ENCODE measurements at places on chromosomes 6 and 20.

DNA sequence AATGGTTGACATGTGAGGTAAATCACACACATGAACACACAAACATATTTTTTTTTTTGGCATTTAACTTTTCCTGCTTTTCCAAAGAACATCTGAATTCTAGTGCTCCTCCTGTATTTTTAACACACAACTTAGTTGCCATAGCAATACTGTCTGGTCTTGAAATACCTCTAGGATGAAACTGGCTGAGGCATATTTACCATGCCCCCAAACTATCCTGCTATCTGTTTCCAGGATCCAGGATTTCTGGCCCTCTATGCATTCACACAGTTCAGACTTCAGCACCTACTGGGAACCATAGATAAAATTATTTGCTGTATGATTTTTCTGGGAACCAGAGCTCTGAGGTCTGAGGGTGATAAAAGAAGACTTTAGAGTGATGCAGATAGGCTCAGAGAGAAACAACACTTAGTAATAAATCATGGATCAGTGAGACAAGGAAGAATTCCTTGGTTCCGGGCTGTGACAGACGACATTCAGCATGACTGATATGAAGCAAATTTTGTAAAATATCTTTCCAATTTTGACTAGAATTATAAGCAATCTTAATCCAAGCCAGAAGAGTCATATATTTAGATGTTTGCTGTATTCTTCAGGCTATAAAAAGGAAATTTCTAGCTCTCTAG is 359.7 kb downstream of the BTBD9 start:
- no peak for DNase-seq

DNA sequence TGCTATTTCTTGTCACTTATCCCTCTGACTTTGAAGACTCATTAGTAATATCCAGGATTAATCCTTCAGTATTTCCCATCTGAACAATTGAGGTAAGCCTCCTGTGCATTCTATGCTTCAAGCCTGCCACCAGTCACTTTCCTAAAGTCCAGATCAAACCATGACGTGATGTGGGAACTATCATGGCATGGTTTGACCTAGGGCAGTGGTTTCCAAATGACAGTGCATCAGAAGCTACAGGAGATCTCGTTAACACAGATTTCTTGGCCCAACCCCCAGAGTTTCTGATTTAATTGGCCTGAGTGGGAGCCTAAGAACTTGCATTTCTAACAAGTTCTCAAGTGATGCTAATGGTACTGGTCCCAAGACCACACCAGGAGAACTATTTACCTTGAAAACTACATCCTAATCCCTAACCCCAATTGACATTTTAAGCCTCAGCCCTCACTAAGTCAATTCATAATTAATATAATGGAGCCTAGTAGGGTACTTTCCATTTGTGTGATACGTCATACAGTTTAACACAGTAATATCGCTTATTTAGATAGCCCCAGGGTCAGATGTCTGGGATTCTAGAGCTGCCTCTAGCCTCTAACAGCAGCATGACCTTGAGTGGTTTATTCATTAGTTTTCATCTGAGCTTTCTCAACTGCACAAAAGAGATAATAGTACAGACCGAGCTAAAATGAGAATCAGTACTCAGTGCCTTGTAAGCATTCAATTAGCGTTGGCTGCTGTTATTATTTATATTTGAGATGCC is 907.6 kb downstream of the TFAP2A start:
- no peak for DNase-seq

GRCh38 chr6:138772596-138773176 is 883 bp upstream of the CCDC28A start:
- no peak for DNase-seq

DNA sequence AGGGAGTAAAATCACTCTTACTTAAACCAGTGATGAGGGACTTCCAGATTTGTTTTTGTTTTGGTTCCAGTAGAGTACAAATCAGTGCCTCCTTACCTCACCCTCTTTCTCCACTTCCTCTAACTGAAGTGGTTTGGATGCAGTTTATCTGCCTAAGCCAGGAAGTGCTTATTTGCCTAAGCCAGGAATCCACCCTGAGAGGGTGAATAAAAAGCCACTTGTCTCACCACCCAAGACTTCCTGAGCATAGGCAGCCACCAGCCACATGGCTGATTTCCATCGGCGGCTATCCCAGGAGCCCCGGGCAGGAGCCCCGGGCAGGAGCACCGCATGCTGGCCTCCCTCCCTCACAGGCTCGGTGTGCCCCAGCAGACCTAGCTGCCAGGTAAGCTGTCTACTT is 12.0 kb downstream of the LRP11 start:
- DNase-seq, result no peak

- DNase-seq, result no peak
Measured at GRCh38 chr6:140153703-140154102, 779.3 kb upstream of the CITED2 start.

DNA sequence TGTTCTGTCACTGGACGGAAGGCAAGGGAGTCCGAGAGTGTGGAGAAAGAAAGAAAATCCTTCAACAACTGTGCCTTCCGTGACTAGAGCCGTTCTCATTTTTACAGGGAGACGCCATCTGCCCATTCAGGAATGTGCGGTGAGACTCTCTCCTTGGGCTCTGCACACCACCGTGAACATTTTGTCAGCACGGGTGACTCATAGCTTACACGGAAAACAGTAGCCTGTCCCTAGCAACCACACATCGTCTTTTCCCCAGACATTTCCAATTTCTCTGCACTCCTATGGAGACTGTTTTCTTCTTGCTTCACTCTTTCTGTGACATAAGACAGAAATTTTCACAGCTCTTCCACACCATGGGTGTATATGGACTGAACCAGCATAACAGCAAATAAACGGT is 55.1 kb downstream of the TBXT start:
- DNase-seq, result no peak

GRCh38 chr20:36819659-36820058 is 46.1 kb upstream of the DSN1 start:
- no peak for DNase-seq

GRCh38 chr20:15565786-15566185 is 1007.5 kb downstream of the KIF16B start:
- DNase-seq, result no peak

- no peak for DNase-seq
Measured at GRCh38 chr6:166715065-166715464, 88.0 kb upstream of the RPS6KA2 start.

DNA sequence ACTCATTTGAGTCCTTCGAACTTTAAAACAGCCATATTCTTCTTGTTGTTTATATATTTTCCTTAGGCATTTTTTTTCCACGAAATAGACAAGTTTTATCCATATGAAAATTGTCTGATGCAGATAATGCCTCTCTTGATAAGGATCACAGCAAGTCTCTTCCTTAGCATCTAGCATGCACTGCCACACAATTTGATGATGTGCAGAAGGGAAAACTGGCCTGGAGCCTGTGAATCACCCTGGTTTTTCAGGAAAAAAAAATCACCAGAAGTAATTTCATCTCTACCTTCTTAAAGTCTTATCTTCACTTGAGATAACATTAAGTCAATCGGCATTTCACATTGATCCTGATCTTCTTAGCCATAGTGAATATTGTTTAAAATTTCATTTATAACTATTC is 199.8 kb downstream of the TENT5A start:
- DNase-seq, result no peak

GRCh38 chr6:92072387-92072786 is 1347.0 kb downstream of the EPHA7 start:
- no peak for DNase-seq

- DNase-seq, result no peak
Measured at GRCh38 chr6:4820704-4821276, 44.6 kb downstream of the CDYL start.

DNA sequence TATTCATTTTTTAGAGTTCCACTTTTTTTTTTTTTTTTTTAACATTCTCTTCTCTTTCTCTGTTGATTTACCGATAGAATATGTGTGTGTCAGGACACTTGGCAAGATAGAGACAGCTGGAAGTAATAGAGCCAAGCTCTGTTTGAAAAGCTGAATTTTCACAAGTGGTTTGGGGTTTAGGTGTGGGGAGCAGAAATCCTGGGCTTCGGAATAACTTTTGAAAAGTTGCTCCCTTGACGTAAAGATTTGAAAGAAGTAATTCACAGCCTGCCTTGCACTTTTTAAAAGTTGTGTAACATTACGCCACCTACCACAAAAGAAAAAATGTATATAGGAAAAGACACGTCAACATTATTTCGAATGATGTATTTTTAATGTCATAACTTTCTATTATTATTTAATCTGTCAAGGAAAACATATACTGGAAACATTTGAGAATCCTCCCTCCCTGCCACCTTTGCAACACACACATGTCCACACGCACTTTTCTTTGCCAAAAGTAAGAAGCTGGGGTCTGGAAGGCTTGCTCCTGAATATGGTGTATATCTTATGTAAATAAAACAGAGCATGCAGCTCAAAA is 917.9 kb downstream of the KIF16B start:
- DNase-seq, result no peak

- no peak for DNase-seq
Measured at GRCh38 chr20:62938105-62938888, at the start of gene GID8. Gene GID8 (plus strand): TSS chr20:62938147. CDS start chr20:62941503, 3,356 bp downstream.

DNA sequence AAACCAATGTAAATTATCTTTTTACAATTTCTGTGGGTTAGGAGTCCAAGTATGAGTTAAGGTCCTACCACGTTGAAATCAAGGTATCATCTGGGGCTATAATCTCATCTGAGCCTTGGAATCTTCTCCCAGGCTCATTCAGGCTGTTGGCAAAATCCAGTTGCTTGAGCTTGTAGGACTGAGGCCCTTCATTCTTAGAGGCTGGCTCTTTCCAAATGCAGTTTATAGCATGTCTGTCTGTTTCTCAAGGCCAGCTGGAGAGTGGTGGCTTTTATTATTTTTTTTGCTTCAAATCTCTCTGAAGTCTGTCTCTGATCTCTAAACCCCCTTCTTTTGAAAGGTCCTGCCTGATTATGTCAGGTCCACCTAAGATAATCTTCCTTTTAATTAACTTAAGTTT is 177.2 kb upstream of the ASCC3 start:
- DNase-seq, result no peak

DNA sequence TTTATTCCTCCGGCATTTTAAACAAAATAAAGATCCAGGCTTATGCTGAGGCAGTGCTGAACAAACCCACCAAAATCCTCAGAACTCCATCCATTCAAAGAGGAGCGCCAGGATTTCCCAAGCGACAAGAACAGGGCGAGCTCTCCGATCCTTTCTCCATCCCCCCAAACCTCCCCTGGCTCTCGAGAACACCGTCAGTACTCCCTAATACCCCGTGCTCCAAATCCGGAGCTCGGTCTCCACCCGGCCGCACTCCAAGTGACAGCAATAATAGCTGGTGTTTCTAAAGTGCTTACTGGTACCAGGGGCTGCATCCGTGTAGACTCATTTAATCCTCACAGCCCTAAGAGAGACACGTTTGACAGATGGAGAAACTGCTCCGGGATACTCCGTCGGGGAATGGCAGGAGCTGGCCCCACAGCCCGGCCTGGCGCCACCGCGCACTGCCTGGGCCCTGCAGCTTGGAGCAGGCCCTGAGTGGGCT is 277.1 kb upstream of the QKI start:
- no peak for DNase-seq

GRCh38 chr20:20832715-20833114 is 120.3 kb upstream of the RALGAPA2 start:
- DNase-seq, result no peak

DNA sequence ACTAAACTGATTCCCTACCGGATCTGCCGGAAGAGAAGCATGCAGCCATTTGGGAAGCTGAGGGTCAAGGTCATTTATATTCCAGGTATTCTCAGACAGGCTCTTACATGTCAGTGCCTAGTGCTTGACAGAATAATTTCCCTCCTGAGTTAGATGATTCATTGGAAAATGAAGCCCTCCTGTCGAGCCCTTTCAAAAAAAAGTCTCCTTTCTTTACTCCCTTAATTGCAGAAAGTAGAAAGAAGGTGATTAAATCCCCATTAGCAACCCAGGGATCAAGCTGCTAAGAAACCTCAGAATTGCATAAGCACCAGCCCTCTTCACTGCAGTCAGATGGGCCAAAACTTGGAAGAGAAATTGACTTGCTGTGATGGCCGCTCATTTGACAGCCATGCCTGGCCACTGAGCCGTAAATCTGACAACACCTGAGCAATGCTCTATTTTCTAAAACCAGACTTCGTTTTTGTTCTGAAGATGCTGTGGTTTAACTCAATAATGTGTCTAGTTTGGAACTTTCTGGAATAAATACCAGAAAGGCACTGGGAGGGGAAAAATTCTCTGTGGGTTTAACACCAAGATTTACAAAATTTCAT is 61.0 kb upstream of the ARMH2 start:
- no peak for DNase-seq

Data from stimulated activated CD8-positive, alpha-beta memory T cell treated with anti-CD3 and anti-CD28 coated beads, Interleukin-15, amount 100 ng/mL, for 24 hours (primary cell).